GOT3 (cell line): ENCODE measurements at places on chromosomes 16 and 17.

- no peak for DNase-seq
Observed at GRCh38 chr16:80375973-80376372, 164.8 kb upstream of the DYNLRB2 start.

- DNase-seq, result no peak
Observed at GRCh38 chr17:55567240-55568214, 56.3 kb upstream of the SMIM36 start.

DNA sequence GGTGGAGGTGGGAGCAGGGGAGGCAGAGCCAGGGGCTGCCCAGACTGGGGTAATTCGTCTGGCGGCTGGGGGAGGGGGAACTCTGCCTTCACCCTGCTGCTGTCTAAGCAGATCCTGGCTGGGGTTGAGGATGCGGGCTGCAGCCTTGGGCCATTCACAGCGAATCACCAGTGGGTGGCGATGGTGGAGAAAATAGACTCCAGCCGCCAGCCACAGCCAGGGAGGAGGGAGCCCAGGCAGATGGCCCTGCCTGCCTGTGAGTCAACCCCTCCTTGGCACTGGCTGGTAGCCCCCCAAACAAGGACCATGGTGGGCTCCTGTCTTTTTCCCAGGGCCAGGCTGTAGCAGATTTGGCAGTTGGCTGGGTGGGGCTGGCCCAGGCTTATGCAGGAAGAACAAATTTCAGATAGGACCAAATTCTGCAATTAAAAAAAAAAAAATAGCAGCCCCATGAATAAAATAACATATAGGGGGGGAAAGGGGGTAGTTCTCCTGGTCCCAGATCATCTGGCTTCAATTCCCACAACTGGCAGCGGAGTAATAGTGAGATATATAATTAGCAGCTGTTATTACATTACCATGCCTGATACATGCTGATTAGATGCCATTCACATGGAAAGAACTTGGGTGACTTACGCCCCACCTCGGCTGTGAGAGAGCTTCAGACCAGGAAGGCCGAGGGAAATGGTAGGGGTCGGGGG, 41.5 kb upstream of the CDH5 start:
- DNase-seq, result no peak

- no peak for DNase-seq
Observed at GRCh38 chr17:68498479-68499326, 13.5 kb upstream of the PRKAR1A start.

- DNase-seq, result no peak
Observed at GRCh38 chr17:37060928-37061327, 112.2 kb downstream of the AATF start.
